ENCODE measurements at places on chromosomes 1 and 21.

DNA sequence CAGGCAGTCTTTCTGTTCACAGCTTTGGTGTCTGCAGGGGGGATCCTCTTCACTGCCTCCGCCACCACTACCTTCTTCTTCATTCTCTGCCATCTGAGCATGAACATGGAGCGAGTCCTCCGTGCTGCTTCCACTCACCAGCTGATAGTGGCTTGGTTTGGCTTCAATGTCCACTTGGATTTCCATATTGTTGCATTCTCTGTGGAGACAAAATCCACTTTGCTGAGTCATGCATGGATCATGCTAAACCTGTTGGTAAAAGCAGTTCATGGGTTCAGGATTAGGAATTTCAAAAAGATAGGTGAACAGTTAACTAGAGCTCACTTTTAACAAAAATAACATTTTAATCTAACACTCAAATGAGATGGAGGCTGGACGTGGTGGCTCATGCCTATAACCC is 27.5 kb downstream of the RNF19B start:
- H3K27me3 ChIP-seq = no peaks in the 10 kb centered on the region
- H3K27ac ChIP-seq = no peak overlapping the region
- peaks cover 51% of the 10 kb centered on the region for H3K36me3 ChIP-seq
- no peak for DNase-seq
- no peak overlapping the region for H3K4me3 ChIP-seq

GRCh38 chr1:74579425-74579824 is 67.0 kb upstream of the LRRC53 start:
- no peak overlapping the region for H3K4me3 ChIP-seq
- H3K27me3 ChIP-seq = no peaks in the 10 kb centered on the region
- no peak overlapping the region for H3K27ac ChIP-seq
- no peak for DNase-seq
- H3K36me3 ChIP-seq = no peaks in the 10 kb centered on the region

- no peaks in the 10 kb centered on the region for H3K36me3 ChIP-seq
- DNase-seq = no peak
- H3K4me1 ChIP-seq = no peaks in the 10 kb centered on the region
- H3K27me3 ChIP-seq = no peaks in the 10 kb centered on the region
- no peak overlapping the region for H3K27ac ChIP-seq
These were observed 159.3 kb upstream of the LMO4 start for GRCh38 chr1:87169263-87169910.

- no peak overlapping the region for H3K4me3 ChIP-seq
- H3K4me1 ChIP-seq = peaks cover 39% of the 10 kb centered on the region
- H3K27ac ChIP-seq = no peak overlapping the region
- no peaks in the 10 kb centered on the region for H3K27me3 ChIP-seq
- H3K36me3 ChIP-seq = no peaks in the 10 kb centered on the region
These were observed 140.2 kb downstream of the KAZN start for GRCh38 chr1:14738647-14739046.

DNA sequence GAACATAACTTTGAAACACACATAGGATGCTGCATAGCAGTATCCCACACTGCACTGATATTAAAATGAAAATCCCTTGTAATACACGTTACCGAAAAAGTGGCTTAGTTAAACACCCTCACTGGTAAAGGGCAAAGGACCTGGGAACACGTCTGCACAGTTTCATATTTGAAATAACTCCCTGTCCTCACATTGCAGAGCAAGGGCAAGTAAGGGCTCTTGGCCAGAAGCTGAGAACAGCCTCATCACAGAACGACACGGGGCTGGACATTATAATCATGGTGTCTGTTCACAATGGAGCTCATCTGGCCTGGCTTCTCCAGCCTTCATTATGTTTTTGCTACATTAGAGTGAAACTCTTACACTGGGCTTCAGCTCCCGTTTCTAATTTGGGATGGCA is 207.0 kb downstream of the PCP4 start:
- H3K27me3 ChIP-seq = no peaks in the 10 kb centered on the region
- no peak for DNase-seq
- no peak overlapping the region for H3K4me3 ChIP-seq
- no peak overlapping the region for H3K27ac ChIP-seq

GRCh38 chr1:91655912-91656449 is 155.3 kb downstream of the CDC7 start:
- no peak for DNase-seq
- no peaks in the 10 kb centered on the region for H3K27me3 ChIP-seq
- H3K27ac ChIP-seq = no peak overlapping the region
- H3K4me1 ChIP-seq = no peaks in the 10 kb centered on the region
- H3K36me3 ChIP-seq = no peaks in the 10 kb centered on the region

DNA sequence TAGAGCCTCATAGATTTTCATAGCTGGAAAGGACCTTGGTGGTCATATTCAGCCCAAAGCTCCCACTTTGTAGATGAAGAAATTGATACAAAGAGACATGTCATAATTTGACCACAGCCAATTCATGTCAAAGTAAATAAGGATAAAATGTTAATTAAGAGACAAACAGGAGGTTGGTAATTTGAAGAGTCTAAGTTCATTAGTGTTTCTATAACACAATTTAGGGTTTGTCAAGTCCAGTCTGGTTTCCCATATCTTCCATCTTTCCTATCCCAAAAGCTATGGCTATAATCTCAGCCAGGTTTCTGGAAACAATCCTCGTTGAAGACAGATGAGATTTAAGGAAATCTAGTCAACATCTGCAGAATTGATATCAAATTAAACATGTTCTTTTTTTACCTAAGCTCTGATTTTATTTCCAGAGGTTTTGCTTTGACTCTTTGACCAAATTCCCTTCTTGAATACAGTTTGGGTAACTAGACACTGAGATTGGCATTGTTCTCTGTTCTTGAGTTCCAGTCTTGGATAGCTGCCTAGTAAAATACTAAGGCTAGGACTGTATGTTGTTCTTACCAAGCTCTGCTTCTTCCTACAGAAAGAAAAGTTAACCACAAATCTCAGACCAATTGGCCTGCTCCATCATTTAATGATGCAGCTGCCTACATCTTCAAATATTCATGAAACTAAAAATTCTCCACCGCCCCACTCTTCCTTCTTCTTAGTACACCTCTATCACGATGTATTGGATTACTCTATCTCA is 62.0 kb downstream of the SLC44A5 start:
- H3K27ac ChIP-seq = no peak overlapping the region
- no peaks in the 10 kb centered on the region for H3K36me3 ChIP-seq
- DNase-seq = no peak
- H3K27me3 ChIP-seq = no peaks in the 10 kb centered on the region
- H3K4me3 ChIP-seq = no peak overlapping the region

Measured in CD14-positive monocyte (primary cell).